ENCODE measurements at places on chromosomes 7 and 10. TPM values are rescaled to one million over a fixed set of nuclear protein-coding genes. Genes with fewer than 3 reads are reported as not detected.

- DNase-seq: no peak
These were observed 421.3 kb downstream of the EXOC4 start for GRCh38 chr7:133674079-133674763.

DNA sequence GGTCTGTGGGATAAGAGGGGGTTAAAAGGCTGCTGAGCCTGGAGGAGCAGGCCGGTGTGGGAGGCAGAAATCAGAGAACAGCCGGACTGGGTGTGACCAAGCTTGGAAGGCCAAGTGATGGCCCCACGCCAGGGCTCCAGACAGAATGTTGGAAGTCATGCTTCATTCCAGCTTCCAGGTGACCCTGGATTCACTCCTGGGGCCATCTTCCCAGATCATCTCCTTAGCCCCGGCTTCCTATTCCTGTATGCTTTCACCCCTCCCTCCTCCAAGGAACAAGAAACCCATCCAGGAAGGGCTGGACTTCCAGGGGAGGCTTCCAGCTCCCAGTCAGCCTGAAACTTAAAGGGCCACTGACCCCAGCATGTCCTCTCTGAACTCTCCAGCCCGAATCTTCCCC is 1.0 kb downstream of the INMT start:
- no peak for DNase-seq

GRCh38 chr7:117427258-117427701 is at the start of gene ASZ1:
TSS of gene ASZ1 (minus strand) at chr7:117427493. CDS start at chr7:117427460, 33 bp downstream.
- DNase-seq: no peak

GRCh38 chr7:138417078-138417700 is 42.9 kb upstream of the TRIM24 start:
- DNase-seq: no peak

DNA sequence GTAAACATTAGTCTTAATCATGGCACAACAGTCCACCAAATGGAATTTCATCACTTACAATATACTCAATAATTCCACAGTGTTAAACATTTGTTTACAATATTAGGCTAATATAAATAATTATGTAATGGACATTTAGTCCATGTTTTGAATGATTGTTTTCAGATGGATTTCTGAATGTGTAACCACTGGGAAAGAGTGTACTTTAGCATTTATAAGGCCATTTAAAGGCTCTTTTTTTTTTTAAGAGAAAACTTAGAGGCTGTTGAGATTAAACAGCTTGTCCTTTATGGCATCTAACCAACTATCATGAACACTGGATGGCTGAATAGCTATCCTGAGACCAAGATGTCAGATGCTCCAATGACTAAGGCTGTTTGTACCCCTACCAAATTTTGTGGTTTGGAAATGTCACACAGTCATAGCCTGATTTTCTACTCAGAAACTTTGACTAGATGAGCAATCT is 248.3 kb upstream of the GLI3 start:
- DNase-seq: no peak

GRCh38 chr10:78655979-78656378 is 412.8 kb upstream of the ZMIZ1 start:
- DNase-seq: no peak

GRCh38 chr10:70729763-70730357 is 55.3 kb downstream of the TBATA start:
- DNase-seq: no peak

DNA sequence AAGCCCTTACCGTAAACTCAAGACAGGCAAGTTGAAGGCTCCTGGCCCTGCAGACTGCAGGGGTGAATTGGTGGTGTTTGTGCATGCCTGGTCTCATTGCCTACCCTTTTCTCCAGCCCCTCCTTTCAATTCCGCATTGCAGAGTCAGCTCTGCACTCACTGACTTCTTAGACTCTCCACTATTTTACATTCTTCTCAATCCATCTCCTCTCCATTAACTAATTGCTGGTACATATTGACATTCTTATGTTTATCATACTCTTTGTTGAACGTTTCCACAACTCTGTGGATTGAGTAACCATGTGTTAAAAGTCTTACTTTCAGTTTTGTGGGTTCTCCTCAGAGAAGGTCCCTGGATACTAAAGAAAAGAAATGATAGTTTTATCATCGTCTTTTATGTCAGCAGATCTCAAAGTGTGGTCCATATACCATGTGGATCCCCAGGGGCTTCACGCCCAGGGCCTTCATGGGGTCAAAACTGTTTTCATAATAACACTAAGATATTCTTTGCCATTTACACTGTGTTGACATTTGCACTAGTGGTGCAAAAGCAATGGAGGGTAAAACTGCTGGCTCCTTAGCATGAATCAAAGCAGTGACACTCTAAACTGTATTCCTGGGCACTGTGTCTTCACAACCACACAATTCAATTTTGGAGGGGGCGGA is 135.4 kb upstream of the FZD1 start:
- no peak for DNase-seq

DNA sequence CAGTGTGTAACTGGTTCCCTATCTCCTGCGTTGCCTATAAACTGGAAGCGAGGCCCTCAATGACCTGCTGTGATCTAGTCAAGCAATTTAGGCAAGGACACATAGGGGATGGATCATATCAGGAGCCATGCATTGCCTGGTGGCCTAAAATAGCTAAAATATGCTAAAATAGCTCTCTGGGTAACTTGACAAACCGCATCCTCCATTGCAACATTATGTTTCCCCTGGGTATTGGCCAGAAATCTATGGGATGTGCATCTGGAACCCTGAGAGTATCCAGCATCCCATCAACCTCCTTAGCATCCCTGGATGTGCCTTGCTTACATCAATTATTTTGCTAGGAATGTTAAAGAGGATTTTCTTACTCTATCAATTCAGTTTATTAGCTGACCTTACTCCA is 91.7 kb upstream of the ADCY1 start:
- no peak for DNase-seq

DNA sequence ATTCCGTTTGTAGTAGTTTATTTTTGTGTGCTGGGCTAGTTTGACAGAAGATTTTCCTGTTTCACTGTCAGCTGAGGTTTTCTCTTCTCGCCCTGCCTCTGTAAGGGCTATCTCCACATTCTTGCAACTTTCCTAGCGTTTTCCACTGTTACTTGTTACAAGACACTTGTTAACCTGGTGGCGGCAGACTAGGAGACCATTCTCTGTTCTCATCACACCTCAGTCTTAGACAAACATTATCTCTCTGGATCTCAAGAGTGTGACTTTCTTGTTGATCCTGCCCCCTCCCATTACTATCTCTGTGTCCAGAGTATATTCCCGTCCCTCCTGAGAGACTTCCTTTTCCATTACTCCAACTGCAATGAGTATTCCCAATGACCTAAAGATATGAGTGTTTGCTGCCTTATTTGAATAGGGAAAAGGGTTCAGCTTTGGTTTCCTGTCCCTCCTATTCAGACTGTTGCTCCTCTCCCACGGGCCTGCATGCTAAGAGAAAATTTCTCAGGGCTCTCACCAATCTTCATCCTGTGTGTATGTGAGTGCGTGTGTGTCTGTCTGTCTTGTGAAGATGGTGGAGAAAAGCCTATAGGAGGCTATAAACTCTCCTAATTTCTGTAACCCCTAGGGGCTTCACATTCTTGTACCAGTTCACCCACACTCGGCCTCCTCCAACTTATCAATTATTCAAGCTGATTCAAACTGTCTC is 722.4 kb upstream of the POT1 start:
- DNase-seq: no peak

- no peak for DNase-seq
These were observed 94.3 kb upstream of the AFAP1L2 start for GRCh38 chr10:114498413-114499111.

Gene DLG5
- 23.4 TPM for total RNA-seq

Gene SPDYE11
- total RNA-seq: not detected

Gene GRID1
- 0.52 TPM for total RNA-seq

Gene UCN3
- total RNA-seq: not detected

Gene EPO
- total RNA-seq: not detected

Gene SPACDR
- not detected for total RNA-seq

Data from epithelial cell of proximal tubule (primary cell).